A549 treated with RU486 at 1 μM for 4 hours (cell line): ENCODE measurements at places on chromosomes 6 and 20. TPM values are rescaled to one million over a fixed set of nuclear protein-coding genes. Genes with fewer than 3 reads are reported as not detected.

The SLC24A3 gene
- total RNA-seq: 0.03 TPM in 2 of 5 replicates, not detected in the others

The PEDS1 gene
- total RNA-seq: 39.9 to 56.1 TPM (median 52.1 TPM) in 5 replicates

The LHFPL5 gene
- 0.05 TPM in 1 of 5 replicates, not detected in the others for total RNA-seq

The HLA-DQA1 gene
- not detected in 5 replicates for total RNA-seq

The LY6G6D gene
- total RNA-seq: not detected in 5 replicates

The ENPP3 gene
- not detected in 5 replicates for total RNA-seq

The KCNG1 gene
- total RNA-seq: 13.9 to 24.3 TPM (median 18.1 TPM) in 5 replicates

The GMEB2 gene
- 8.0 to 10.7 TPM (median 9.8 TPM) in 5 replicates for total RNA-seq

The ALDH8A1 gene
- 0.08 to 0.17 TPM (median 0.13 TPM) in 4 of 5 replicates, not detected in the other for total RNA-seq

The TSHZ2 gene
- total RNA-seq: not detected in 5 replicates

The TRIM31 gene
- total RNA-seq: 1.6 to 3.1 TPM (median 2.3 TPM) in 5 replicates

The ARMH2 gene
- total RNA-seq: not detected in 5 replicates

The RSPO4 gene
- not detected in 5 replicates for total RNA-seq

The VNN1 gene
- 0.06 to 0.13 TPM (median 0.07 TPM) in 5 replicates for total RNA-seq

The MCHR2 gene
- total RNA-seq: not detected in 5 replicates

The NRN1 gene
- 0.45 to 0.69 TPM (median 0.50 TPM) in 5 replicates for total RNA-seq

The ID4 gene
- 0.73 to 1.6 TPM (median 0.92 TPM) in 5 replicates for total RNA-seq

The SMOC2 gene
- not detected in 5 replicates for total RNA-seq

The PDYN gene
- 0.06 TPM in 1 of 5 replicates, not detected in the others for total RNA-seq

The REPS1 gene
- total RNA-seq: 17.8 to 23.2 TPM (median 21.3 TPM) in 5 replicates
